A172 (cell line): ENCODE measurements at places on chromosomes 7 and 10.
A peak's percentile ranks its signal among the peaks of the same experiment; 100 is the strongest.

GRCh38 chr7:68977385-68978055 is 620.8 kb upstream of the AUTS2 start:
- no peak for DNase-seq

GRCh38 chr7:27169658-27170425 is 4.3 kb downstream of the HOXA10 start:
- peak; percentile 68 for DNase-seq

DNA sequence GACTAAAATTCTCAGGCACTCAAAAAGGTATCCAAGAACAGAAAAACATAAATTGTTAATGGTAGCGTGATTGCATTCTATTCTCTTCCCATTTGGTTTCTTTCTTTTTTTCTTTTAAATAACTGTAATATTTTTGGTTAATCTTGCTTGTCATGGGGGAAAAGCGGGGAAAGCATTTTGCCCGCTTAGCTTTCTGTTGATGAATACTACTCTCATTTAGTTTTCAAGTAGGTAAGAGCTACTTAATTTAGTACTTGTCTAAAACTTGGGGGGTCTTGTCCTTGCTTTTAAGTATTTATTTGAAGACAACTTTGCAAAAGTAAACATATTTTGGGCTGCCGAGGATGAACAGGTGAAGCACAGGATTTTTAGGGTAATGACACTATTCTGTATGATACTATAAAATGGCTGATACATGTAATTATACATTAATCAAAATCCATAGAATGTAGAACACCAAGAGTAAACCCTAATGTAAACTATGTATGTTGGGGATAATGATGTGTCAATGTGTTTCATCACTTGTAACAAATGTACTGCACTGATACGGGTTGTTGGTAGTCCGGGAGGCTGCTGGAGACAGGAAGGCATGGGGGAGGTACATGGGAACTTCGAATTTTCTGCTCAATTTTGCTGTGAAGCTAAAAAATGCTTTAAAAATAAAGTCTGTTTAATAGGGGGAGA is 1.7 kb downstream of the TES start:
- DNase-seq, result peak; percentile 22

DNA sequence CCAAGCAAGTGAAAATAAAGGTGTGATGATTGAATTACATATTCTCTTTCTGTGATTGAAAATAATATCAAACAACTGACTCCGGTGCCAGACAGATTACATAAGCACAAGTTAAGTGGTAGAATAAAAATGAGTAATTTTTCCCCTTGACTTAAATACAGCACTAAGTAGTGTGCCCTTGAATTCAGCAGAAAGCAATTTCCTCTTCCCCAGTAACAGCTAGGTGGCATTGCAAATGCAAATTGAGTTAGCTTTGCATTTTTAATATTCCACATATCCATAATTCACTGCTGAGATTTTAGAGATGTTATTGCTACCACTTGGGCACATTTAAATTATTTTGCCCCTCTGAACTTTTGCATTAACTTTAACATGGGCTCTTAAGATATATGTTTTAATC is 89.8 kb upstream of the NPVF start:
- DNase-seq, result no peak

DNA sequence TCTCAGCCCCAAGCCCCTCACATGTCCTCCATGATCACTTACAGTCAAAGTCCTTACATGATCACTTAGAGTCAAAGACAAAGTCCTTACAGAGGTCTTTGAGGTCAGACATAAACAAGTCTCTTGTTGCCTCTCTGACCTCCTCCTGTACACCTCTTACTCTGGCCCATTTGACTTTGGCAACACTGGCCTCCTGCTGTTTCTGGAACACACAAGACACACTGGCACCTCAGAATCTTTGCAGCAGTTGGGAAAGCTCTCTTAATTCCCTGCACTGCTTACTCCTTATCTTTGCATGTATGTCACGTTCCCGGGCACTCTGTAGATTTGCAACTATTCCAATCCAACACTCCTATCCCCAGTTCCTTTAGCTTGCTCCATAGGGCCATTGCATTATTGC is 102.3 kb downstream of the NSUN6 start:
- no peak for DNase-seq

DNA sequence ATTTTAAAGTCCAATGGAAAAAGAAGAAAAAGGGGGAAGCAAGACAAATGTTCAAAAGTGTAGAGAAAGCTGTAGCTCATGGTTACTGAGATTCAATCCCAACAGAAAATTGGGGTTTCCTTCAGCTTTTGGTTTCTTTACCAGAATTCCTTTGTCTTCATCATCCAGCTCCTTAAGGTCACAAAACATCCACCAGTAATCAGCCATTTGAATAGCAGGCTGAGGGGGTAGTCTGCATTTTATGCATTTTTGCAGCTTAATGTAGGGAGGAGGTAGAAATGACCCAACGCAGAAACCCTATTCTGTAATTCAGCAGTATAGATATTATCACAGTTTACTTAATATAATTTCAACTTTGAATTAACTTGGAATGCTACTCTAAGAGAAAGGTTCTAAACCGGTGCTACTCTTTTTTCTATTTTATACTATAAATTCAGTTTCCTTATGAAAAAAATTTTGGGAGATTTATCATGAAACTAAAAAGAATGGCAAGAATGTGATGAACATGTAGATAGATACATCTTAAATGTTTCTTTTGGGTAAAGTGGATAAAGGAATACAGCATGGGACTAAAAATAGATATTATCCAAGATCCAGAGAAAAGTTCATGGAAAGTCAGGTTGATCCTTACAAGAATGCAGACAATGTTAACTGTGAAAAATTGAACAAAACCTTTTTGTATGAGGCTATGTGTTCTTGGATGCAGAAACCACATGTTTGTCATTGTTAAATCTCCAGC is 596.9 kb downstream of the PHTF2 start:
- no peak for DNase-seq

GRCh38 chr10:94631077-94631875 is 52.3 kb upstream of the CYP2C18 start:
- no peak for DNase-seq

GRCh38 chr7:96131525-96131924 is 190.4 kb downstream of the SLC25A13 start:
- no peak for DNase-seq

- peak; percentile 33 for DNase-seq
These were observed 3.8 kb upstream of the DMTF1 start for GRCh38 chr7:87148332-87148955.

GRCh38 chr7:54397836-54398612 is 144.2 kb upstream of the VSTM2A start:
- no peak for DNase-seq

- DNase-seq, result no peak
These were observed 39.1 kb downstream of the MINDY3 start for GRCh38 chr10:15821046-15821683.

- DNase-seq, result peak; percentile 99
These were observed at the start of gene IGF2BP3 for GRCh38 chr7:23470330-23471105. Gene IGF2BP3 (minus strand): TSS chr7:23470491. CDS start chr7:23470110, 381 bp downstream.

DNA sequence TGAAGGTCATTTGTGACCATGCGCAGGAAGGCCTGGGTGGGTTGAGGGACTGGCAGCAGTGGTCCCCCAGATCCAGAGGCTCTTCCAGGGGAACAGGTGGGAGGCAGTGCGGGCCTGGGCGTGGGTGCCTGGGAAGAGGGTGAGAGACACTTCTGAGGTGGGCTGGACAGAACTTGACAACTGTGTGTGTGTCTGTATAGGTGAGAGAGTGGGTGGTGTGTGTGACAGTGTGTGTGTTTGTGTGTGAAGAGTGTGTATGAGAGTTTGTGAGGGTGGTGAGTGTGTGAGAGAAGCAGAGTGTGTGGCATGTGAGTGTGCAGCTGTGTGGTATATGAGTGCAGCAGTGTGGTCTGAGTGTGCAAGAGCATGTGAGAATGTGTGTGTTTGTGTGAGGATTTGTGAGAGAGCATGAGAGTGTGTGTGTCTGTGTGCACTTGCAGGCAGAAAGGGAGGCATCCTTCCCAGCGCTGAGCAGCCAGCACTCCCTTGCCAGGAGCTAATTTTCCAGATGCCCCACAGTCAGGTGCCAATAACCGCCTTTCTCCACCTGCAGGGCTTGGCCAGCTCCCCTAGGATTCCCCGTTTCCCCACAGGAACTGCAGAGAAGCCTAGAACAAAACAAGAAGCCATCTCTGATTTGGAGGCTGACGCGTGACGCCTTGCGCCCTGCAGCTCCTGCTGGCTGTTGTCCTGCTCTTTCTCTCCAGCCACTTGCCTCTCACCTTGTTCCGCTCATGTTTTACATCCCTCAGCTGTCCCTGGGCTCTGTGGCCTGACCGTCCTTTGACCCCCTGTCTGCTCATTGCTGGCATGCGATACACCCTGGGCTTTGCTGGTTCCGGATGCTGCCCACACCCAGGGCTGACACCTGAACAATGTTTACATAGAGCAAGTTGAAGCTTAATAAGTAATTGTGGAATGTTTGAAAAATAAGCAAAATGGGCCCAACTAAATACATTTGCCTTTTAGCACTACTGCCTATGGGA is 88.0 kb downstream of the TMEM178B start:
- DNase-seq, result no peak

GRCh38 chr10:94608559-94608958 is 63.0 kb downstream of the HELLS start:
- DNase-seq, result no peak

GRCh38 chr10:23884670-23885069 is 324.3 kb upstream of the KIAA1217 start:
- no peak for DNase-seq

- peak; percentile 90 for DNase-seq
These were observed 73.8 kb upstream of the PAPSS2 start for GRCh38 chr10:87585565-87586514.

DNA sequence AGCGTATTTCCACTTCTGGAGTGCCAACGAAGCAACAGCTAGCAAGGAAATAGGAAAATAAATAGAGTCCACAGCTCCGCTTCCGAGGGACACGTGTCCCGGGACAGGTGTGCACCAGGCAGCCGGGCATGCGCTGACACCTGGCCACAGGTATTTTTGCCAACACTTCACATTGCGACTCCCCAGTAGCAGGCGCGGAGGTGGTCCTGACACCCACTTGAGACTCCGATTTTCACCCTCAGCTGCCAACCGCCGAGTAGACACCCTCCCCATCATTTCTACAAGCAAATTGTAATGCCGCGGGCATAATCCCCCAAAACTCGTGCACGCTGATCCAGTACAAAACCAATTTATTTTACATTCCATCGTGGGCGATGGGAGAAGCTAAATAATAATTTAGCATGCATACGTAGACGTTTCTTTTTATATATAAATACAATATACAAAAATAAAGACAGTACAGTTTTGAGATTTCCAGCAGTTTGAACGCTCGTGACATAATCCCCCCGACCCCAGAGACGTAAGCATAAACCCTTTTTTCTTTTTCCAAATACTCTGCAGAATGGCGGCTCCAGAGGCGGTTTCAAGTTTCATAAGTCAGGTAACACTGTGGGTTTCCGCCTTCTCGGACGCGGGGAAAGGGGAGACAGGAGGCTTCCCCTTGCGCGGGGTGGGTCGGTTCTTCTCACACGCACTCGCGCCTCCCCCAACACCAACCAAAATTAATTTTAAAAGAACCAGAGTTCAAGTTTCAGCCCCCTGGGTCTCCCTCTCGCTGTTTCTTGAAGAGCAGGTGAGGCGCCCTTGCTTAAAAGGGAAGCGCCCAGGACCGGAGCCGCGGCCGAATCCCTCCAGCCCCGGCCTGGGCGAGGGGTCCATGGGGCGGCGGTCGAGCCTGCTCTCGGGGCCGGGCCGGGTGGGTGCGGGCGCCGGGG is 5.7 kb downstream of the MNX1 start:
- no peak for DNase-seq

DNA sequence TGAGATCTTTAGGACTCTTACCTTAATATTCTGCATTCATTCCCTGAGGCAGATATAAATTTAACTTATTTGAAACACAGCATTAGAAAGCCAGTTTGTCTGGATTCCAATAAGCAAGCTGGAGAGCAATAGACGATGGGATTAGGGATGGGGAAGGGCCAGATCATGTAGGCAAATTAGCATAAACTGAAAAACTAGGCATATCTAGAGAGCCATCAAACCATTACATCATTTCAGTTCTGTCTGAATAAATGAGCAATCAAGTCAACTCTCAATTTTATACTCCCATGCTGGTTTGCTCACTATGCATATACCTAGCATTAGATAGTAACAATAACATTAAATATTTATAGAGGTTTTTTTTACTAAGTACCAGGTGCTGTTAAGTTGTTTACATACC is 583.6 kb upstream of the LRRN3 start:
- DNase-seq, result no peak

DNA sequence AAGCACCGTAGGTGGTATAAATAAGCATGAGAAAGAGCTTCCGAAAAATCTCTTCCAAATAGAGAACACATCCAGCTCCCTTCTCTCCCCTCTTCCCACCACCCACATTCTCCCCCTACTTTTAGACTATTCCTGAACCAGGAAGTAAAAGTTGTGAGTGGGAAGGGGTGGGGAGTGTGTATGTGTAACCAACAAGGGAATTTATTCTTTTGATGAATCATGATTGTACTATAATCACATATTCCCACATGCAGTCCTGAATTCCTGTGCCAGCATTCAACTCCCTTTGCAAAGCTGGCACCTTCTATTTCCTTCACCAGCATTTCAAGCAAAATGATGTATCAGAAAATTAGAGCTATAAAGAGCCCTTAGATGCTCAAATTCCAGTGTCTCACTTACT is 230.6 kb upstream of the CHRM2 start:
- DNase-seq, result no peak

GRCh38 chr7:68474661-68475216 is 1123.5 kb upstream of the AUTS2 start:
- no peak for DNase-seq

DNA sequence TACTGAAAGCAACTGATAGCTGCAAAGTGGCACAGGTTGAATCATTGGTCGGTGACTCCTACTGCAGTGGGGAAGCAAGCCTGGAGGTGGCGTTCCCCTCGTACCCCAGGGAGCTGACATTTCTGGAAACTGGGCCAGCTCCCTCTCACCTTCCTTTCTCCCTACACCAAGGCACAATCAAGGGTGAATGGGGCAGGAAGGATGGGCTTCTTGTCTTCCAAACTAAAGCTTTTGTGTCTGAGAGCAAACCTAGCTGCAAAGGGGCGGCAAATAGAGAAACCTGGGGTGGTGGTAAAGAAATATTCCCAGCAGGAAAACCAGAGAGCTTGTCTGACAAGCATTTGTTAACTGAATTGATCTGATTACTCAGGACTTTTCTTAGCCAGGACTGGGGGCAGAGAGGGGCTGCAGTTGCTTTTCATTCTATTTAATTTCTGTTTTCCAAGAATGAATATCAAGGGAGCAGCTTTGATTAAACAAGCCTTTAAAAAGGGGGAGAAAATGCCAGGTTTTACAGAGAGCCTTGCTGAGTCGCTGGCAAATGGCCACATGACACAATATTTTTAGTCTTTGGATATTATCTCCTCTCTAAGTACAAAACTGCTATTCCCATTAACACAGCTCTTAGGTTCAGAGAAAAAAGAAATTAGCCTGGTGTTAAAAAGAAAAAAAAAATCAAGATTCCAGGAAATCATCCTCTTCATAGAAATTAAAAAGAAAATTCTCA is 27.8 kb downstream of the CDHR3 start:
- DNase-seq, result no peak

DNA sequence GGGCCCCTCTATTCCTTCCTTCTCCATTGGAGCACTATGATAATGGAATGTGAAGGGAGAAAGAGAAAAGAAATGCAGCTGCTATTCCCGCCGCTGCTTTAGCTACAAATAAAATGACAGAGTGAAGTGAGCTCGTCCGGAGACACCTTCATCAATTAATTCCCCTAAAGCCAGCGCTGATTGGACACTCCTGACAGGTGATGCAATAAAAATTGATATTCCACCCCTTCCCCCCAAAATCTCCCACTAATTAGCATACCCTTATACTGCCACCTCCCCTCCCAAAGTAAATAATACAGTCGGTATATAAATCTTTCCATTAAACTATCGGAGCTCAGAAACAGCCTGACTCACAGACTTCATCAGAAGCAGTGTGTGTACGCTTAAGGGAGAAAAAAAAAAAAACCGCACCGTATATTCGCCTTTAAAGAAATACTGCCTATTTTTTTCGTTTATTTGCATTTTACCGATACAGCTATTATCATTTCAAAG is 7.3 kb downstream of the SKIDA1 start:
- peak; percentile 58 for DNase-seq
